ENCODE measurements at places on chromosomes 13 and 19.

GRCh38 chr19:23709347-23709746 is 22.3 kb upstream of the ZNF675 start:
- no peak for DNase-seq

- DNase-seq = no peak
These were observed 3.2 kb upstream of the EDDM13 start for GRCh38 chr19:56269348-56269747.

GRCh38 chr13:43271152-43271551 is 247.8 kb downstream of the DNAJC15 start:
- DNase-seq = no peak

- no peak for DNase-seq
These were observed 11.9 kb upstream of the NOTCH3 start for GRCh38 chr19:15212711-15213110.
